AG04449 (cell line): ENCODE measurements at places on chromosomes 2 and 18.

- DNase-seq = no peak
Observed at GRCh38 chr2:213087040-213087439, 64.4 kb downstream of the IKZF2 start.

DNA sequence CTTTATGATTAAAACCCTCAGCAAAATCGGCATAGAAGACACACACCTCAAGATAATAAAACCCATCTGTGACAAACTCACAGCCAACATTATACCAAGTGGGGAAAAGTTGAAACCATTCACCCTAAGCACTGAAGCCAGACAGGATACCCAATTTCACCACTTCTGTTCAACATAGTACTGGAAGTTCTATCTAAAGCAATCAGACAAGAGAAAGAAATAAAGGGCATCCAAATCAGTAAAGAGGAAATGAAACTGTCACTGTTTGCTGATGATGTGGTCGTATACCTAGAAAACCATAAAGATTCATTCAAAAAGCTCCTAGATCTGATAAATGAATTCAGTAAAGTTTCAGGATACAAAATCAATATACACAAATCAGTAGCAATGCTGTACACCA, 16.4 kb upstream of the RPRD1A start:
- DNase-seq = no peak

DNA sequence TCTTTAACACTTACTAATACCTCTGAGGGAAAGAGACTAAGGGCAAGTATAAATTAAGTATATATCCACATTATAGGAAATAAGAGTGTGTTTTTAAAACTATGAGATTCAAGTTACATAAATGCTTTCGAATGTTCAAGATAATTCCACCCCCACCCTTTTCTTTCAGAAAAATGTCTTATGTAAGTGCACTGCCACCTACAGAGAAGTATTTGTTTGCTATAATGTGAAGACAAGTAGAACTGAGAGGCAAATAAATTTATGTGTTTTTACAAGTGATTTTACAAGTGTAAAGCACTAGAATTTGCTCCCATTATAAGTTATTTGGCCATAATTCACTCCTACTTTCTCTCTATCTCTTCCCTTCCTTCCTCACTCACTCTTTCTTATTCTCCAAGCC, 99.9 kb upstream of the CRACDL start:
- DNase-seq = no peak

DNA sequence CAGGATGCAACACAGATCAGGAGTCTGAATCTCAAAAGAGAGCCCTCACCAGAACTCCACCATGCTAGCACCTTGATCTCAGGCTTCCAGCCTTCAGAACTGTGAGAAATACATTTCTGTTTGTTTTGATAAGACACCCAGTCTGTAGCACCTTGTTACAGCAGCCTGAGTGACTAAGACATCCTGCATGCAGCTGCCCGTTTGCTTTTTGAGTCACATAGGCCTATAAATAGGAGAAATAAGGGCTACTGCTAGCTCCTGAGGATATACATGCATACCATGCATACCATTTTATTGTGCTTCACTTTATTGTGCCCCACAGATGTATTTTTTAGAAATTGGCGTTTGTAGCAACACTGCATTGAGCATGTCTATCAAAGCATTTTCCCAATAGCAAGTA, 337.8 kb downstream of the CDH2 start:
- DNase-seq = peak; percentile 65

DNA sequence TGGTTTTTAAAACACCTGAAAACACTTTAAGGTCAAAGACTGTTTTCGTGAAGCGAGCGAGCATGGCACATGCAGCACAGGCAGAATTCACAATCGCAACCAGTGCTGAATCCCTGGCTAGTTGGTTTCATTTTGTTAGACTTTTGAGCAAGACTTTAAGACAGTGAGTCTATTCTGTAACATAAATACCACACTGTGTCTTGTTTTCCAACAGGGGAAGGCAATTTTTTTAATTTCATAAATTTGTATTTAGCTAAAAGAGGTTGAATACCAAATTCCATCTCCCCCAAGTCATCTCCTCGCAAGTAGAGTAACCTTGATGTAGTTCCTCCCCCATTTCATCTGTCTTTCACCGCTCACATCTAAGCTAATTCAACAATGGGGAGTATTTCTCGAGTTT, 1.4 kb downstream of the CERKL start:
- no peak for DNase-seq

DNA sequence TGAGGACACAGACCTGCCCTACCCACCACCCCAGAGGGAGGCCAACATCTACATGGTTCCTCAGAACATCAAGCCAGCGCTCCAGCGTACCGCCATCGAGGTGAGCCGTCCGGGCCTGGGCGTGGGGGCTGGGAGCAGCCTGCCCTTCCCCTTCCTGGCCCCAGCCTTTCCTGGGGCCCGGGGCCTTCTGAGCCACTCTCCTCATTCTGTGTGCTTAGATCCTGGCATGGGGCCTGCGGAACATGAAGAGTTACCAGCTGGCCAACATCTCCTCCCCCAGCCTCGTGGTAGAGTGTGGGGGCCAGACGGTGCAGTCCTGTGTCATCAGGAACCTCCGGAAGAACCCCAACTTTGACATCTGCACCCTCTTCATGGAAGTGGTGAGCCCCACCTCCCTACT, 157.9 kb downstream of the DYSF start:
- no peak for DNase-seq

- no peak for DNase-seq
Observed at GRCh38 chr18:9055626-9056025, 46.9 kb upstream of the NDUFV2 start.

DNA sequence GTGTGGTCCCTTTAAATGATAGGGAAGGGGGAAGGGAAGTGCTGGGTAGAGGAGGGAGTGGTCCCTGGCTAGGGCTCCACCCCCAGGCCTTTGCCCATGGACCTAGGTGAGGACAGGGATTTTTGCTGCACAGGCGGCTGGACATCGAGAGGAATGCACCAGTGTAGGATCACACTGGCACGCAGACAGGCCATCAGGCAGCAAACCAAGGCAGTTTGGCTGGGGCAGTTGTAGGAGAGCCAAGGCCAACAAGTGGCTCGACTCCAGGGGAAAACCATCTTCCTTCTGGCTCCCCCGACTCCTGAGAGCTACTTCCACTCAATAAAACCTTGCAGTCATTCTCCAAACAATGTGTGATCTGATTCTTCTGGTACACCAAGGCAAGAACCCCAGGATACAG, 402.0 kb upstream of the LRRTM1 start:
- no peak for DNase-seq

- peak; percentile 26 for DNase-seq
Observed at GRCh38 chr2:109497463-109497862, 116.3 kb downstream of the SEPTIN10 start.

DNA sequence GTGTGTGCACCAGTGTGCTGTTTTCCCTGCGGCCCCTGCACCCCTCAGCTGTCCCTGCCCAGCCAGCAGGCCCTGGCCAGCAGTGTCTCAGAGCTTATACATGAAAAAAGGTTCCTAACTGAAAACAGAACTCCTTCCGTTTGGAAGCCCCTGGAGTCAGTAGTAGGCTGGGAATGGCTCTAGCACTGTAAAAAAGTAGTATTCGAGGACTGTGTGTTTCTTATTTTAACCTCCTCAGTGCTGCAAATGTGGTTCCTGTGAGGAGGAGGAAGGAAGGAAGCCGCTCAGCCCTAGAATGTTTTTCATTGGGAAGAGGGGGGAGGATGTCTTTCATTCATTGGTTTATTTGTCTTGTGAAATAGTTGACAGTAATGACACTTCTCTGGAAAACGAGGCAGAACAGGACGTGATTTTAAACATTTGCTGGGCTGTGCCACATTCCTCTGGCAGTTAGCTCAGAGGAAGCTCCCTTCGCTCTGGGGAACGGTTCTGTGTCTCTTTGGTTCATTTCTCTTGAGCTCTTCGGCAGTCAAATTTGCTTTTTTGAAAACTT, 103.5 kb downstream of the SPTBN1 start:
- DNase-seq = peak; percentile 72
